ENCODE measurements at places on chromosomes 7 and 10. TPM values are rescaled to one million over a fixed set of nuclear protein-coding genes. Genes with fewer than 3 reads are reported as not detected.

DNA sequence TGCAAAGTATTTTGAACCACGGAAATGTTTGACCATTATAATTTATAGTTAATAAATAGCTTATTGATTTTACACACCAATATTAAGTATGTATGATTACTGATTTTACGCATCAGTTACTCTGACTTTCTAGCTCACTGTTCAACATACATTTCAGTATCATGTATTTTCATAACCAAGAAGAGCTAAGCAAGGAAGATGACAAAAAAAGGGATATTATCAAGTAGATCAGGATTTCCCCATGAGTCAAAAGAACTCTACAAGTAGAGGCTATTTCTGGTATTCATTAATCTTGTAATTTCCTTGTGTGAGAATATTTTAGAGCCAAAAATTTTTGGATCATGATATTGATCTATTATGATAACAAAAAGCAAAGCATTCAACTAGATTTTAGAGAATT, 131.6 kb downstream of the AGMO start:
- DNase-seq: no peak

GRCh38 chr7:128264477-128264876, 23.4 kb downstream of the LEP start:
- DNase-seq: no peak

DNA sequence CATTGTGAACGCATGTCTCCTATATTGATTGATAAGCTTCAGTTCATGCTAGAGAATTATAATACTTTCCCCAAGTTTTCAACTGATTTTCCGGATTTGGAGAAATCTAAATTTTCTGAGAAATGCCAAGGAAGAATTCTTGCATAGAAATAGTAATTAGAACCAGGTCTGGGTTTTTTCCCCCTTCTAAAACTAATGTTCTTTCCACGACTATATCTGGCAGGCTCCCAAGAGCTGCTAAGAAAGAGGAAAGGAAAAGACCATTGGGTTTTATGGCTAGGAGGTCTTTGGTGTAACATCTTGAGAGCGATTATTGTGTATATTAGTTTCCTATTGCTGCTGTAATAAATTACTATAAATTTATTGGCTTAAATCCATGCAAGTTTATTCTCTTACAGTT, 71.8 kb upstream of the CACNB2 start:
- DNase-seq: no peak

GRCh38 chr10:28381903-28382347, 79.1 kb upstream of the MPP7 start:
- DNase-seq: peak; percentile 86

DNA sequence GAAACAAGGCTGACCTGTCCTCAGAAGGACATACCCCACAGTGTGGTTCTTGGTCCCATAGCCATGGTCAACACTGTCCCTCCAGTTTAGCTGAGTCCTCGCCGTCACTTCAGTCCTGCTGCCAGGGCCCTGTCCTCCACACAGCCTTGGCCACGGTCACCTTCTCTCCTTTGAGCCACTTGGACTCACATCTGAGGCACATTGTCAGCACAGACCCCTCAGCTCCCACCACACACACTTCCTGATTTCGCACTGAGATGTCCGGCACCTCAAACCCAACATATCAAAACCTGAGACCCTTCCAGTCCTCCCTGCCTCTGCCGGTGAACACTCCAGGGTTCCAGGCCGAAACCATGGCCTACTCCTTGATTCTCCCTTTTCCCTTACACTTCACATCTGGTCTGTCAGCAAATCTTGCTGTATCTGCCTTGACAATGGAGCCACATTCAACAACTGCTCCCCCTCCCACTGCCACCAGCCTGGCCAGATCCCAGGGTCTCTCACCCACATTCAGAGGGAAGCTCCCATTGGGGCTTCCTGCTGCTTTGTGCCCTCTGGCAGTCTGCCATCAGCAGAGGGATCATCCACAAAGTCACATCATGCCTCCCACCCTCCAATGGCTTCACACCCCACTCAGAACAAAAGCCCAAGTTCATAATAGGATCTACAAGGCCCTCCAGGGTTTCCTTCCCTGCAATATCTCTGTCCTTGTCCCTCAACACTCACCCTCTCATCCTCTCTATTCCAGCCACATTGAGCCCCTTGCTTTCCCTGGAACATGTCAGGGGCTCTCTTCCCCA, 219.6 kb upstream of the SHH start:
- no peak for DNase-seq

DNA sequence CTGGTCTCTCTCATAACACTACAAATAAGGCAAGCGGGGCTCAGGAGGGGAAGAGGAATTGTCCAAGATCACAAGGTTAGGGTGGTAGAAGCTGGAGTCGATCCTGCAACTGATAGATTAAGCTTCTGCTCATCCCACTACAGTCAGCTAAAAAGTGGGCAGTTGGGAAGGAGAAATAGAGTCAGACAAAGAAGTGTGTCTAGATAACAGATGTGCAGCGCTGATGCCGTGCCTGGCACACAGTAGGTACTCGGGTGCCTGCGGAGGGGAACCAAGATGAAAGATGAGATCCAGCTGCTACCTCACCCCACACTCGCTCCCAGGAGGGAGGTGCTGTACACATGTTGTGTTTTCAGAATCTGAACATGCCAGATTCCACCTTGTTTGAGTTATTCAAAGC, 48.1 kb upstream of the TECTB start:
- no peak for DNase-seq

DNA sequence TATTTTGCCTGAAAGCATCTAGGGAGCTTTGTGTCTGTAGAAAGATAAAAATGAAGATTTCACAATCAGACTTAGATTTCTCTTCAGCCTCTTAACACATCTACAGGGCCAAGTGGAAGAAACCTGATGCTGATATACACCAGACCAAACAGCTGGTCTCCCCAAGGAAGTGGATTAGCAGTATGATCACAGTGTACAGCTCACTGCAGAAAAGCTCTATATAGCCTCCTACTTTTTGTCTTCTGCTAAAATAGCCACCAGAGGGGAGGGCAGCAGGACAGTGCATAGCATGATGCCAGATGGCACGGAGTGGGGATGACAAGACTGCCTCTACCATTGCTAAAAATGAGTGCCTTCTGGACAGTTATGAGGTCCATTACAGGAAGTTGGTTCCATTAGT, 16.0 kb downstream of the FAM13C start:
- DNase-seq: no peak

GRCh38 chr10:20040012-20040411, 223.8 kb downstream of the PLXDC2 start:
- DNase-seq: no peak

Gene TRDMT1
- total RNA-seq: 13.4 TPM
